ENCODE measurements at places on chromosomes 11 and 22.

GRCh38 chr22:20137671-20138416, 6.2 kb downstream of the ZDHHC8 start:
- DNase-seq: no peak

DNA sequence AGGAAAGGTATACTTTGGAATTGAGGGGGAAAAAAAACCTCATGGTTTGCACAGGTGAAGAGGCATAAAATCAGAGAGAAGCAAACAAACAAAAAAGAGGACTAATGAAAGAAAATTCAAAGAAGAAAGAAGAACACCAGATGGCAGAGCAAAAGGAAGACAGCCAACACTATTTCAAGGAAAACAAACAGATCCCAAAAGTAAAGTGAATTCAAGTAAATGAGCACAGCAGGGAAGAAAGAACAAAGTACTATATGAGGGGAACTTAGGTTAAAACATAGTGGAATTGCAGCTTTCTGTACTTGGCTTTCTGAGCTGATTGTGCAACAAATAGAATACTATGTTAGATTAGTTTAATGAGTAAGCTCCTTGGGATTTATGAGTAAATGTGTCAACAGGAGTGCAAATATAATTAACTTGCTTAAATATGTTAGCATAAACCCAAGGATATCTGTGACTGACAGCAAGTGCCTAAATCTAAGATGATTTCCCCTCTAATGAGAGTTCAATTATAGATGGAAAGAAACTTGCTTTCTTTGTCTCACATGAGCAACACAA, 404.6 kb upstream of the CNTN5 start:
- no peak for DNase-seq

GRCh38 chr11:132114743-132115142, 744.3 kb downstream of the NTM start:
- DNase-seq: no peak

DNA sequence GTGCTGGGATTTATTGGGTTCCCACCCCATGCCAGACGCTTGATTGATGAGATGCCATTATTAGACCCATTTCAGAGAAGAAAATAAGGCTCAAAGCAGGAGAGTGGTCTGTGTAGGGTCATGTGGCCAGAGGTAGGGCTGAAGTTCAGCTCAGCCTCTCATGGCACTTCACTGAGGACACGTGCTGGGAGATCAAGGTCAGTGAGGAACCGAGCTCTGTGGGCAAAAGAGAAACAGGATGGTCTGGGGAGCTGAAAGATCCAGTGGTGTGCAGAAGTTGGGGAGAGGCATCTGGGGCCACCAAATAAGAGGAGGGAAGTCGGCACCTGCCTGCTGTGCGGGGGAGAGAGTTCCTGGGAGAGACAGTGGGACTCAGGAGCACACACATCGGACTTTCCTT, 19.6 kb downstream of the RHOD start:
- no peak for DNase-seq

GRCh38 chr11:34730544-34731295, 109.8 kb downstream of the EHF start:
- DNase-seq: no peak

DNA sequence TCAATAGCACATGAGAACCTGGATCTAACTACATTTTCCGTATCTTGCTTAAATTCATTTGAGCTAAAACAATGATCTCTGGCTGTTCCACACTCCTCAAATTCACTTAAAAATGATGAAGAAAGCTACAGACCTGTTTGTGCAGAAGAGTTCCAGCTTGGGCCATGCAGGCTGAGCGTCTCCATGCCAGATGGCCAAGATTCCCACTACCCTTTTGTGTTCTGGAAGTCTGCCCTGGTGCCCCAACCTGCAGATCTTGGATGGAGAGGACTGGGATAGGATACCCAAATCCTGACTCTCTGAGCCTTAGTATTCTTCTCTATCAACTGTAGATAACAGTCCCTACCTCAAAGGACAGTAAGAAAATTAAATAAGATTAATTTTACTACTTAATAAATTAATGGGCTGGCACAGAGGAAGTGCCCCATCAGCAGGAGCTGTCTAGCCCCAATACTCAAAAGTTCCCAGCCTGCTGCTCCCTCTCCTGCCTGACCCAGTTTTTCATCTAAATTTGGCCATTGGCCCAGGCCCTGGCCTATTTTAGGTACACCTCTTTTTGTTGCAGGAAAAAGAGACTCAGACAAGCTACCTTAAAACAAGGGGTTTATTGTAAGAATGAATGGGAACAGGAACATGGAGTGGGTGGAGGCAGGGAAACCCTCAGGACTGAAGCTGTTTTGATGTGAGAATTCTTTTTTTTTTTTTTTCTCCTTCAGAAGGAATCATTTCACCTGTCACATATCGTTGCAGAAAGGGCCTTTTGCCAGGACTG, 81.4 kb upstream of the GRK3 start:
- no peak for DNase-seq

GRCh38 chr22:36773935-36774334, 2.0 kb downstream of the IFT27 start:
- peak; percentile 29 for DNase-seq

- DNase-seq: no peak
These were observed 32.6 kb downstream of the IGLL5 start for GRCh38 chr22:22920104-22920654.

- DNase-seq: no peak
These were observed 12.3 kb upstream of the ARL14EP start for GRCh38 chr11:30310623-30311022.

GRCh38 chr22:29901354-29901753, 18.4 kb downstream of the MTMR3 start:
- DNase-seq: no peak

DNA sequence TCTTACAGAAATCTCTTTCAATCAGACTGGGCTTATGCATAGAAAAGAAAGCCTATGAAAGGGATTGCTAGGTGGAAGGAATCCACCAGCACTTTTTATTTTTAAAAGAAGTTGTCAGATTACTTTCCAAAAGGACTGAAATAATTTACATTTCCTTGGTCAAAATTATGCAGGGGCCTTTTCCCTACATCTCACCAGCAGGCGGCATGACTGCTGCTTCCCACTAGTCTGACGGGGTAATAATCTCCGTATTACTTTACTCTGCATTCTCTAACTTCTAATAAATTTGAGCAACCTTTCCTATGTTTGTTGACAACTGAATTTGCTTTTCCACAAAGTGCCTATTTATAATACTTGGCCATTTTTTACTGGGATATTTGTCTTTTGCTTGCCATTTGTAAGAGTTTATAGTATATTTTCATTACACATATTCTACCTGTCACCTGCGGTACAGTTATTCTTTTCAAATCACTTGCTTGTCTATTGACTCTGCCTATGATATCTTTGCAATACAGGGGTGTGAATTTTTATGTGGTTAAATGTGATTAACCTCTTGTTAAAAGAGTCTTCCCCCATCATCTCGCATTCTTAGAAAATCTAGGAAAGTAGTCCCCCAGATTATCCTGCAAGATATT, 51.9 kb upstream of the USP47 start:
- peak; percentile 32 for DNase-seq

GRCh38 chr11:101010899-101011298, 118.7 kb downstream of the PGR start:
- DNase-seq: no peak

DNA sequence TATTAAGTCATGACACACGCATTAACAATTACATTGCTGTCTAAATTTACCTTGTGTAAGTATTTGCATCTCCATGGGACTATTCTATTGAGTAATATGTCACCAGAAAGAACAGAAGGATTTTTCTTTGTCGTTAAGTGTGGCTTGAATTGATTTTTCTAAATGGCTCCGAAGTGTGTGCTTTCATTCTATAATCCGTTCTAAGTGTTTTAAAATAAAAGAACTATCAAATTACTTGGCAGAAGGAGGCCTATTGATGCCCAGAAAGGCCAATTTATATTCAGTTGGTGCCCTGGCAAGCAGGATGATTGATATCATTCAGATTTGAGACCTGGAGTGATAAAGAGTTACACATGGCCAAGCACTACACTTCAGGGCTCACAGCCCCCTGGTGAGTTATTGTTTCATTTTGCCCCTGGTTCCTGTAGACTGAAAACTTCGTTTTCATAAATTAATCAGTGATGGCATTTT, 538.9 kb upstream of the ANO5 start:
- DNase-seq: no peak

GRCh38 chr22:49803134-49803533, 24.5 kb downstream of the BRD1 start:
- no peak for DNase-seq

GRCh38 chr11:29019960-29020683, 911.9 kb downstream of the METTL15 start:
- peak; percentile 69 for DNase-seq

DNA sequence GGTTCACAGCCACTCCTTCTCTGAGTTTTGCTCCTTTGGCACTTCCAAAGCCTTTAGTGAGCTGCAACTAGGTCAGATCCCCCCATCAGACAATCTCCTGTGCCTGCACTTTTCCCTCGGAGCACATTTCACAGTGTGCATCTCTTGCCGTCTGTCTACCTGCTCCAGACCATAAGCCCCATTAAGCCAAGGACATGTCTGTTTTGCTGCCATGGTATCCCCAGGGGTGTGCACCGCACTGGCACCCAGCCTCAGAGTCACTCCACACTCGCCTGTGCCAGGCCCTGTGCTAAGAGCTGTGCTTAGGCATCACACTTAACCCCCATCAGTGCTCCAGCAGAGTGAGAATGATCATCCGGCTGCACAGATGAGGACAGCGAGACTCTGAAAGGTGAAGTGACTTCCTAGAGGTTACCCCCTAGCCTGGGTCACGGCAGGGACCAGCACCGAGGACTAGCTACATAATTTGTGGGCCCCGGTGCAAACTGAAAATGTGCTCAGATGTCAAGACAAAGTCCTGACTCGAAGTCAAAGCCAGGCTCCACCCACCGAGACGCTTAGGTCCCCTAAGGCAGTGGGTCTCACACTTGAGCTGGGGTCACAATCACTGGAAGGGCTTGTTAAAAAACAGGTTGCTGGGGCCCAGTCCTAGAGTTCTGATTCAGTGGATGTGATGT, 33.9 kb downstream of the ARRB1 start:
- no peak for DNase-seq

DNA sequence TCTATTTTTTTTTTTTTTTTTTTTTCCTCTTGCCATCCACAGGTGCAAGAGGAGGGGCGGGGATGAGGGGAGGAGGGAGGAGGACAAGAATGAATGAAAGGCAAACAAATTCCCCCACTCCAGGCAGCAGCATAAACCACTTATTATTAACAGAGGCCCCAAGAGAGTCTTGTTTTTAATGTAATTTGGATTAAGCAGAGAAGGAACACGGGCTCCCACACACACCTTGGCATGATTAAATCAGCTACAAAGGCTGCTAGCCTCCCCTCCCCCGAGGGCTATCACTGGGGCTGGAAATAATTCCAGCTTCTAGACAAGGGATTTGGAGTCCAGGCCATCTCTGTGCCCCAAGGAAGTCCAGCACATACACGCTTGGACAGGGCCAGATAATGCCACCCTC, 93.4 kb upstream of the DRD2 start:
- DNase-seq: no peak

DNA sequence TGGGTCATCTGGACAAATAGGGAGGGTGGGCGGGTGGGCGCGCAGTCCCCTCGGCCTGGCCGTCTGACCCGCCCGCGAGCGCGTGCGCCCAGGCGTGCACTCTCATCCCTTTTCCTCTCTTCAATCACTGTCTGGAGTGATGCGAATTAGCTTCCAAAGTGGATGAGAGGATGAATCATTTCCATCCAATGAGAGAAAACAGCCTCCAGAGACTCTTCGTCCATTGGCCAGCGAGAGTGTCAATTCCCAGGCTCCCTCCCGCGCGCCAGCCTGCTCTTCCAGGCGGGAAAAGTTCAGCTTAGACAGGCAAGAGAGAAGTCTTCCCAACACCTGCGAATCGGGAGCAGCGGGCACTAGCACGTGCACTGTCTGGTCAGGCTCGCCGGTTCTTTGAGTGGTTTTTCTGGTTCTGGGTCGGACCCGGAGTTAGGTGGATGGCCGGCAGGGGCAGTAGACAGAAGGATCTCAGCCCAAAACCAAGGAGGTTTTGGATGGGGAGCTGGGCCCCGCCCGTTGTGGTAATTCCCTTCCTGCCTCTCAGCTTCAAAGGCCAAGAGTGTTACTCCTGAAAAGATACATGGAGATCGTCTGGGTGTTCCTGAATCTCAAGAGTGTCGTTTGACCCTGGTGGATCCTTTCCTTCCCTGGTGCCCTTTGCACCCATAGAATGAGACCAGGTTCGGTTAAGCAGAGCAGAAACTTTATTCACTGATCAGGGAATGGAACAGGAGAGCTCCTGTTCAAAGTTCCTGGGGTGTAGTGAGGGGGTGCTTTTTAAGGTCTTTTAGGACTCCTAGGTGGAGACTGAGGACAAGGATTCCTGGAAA, 33.4 kb upstream of the GLYATL1 start:
- peak; percentile 90 for DNase-seq

DNA sequence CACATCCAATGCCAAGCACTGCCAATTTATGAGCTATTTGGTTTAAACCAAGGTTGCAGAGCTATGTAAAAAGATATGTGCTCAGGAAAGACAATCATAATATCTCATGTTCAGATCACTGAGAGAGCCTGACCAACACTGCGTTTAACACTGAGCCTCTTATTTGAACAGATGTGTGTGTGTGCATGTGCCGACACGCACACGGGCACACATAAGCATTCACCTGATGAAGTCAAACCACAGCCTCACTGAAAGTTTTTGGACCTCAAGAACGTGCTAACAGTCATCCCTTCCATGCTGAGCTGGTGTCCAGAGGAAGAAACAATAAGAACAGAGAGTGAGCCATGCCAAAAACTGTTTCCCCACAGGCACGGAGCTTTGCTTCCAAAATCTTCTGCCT, 23.4 kb downstream of the HPS4 start:
- DNase-seq: no peak

- DNase-seq: no peak
These were observed 76.0 kb downstream of the TRIM29 start for GRCh38 chr11:120061761-120062560.
